ENCODE measurements at places on chromosomes 4 and X. TPM values are rescaled to one million over a fixed set of nuclear protein-coding genes. Genes with fewer than 3 reads are reported as not detected.

DNA sequence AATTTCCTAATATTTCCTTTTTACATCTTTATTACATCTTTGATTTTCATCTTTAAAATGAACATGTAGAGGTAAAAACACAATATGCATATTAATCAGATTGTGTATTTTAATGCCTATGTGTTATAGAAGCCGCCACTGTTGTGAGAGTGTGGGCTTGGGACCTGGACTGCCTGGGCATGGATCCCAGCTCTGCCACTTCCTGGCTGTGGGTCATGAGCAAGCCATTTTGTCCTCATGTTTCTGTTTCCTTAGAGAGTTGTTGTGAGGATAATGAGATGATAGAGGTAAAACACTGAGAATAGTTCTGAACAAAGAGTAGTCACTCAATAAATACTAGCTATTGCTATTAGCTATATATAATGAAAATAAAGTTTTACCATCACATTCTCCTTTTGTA is 38.4 kb upstream of the SCOC start:
- no peak for DNase-seq

DNA sequence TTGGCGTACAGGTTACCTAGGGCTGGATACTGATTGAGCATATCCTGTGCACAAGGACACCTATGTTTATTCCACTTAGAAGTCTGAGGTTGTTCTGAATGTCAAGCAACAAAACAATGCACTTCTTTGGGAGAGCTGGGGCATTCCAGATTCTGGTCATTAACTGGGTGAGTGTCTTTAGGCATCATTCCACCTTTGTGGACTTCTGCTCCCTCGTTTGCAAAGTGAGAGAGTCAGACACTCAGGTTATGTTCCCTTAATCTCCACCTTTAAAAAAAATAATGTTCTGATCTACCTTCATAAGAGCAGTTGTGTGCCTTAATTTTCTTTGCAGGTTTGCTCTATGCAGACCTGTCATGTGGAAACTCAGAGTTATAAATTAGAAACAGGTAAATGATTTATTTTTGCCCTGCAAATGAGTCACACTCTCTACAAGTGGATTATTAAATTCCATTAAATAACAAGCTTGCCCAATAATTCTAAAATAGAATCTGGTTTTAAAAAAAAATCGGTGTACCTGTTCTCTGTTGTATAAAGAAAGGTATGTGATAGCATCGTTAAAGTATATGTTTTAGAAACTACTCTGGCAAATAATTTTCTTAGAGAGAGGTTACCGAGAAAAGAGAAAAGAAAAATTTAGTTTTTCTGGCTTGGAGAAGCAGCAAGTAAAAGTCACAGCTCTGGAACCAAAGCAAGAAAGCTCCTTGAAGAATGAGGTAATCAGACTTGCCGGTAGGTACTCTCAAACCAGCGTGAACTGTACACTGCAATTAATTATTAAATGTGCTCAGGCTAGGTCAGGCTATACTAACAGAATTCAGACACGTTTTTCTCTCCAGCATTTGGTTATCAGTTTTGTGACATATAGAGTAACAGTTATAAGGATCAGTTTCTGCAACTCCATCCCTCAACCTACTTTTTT is 93.2 kb downstream of the SORBS2 start:
- no peak for DNase-seq

GRCh38 chr4:101953949-101954348 is 163.4 kb downstream of the BANK1 start:
- DNase-seq = no peak

GPR119 gene
- not detected for total RNA-seq

All from esophagus squamous epithelium (tissue), 5 donors.